Fibroblast of upper back skin (primary cell): ENCODE measurements at places on chromosomes 16 and 17.

GRCh38 chr16:86398622-86399021 is 111.7 kb upstream of the FOXF1 start:
- DNase-seq = peak; percentile 66

DNA sequence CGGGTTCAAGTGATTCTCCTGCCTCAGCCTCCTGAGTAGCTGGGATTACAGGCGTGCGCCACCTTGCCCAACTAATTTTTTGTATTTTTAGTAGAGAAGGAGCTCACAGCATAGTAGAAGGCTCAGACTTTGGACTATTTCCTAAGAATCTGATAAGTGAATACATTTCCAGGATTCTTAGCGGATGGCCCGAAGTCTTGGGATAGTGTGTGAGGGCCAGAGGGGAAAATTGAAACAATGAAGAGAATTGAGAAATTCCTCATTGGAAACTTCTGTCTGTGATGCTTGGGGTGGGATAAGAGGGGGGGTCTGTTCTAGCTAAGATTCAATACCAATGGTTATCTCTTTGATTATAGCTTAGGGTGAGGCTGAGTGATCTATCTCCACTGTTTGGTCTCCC is 183.3 kb downstream of the MSI2 start:
- DNase-seq = no peak

- DNase-seq = no peak
These were observed 1.4 kb downstream of the AOC3 start for GRCh38 chr17:42852351-42852750.

DNA sequence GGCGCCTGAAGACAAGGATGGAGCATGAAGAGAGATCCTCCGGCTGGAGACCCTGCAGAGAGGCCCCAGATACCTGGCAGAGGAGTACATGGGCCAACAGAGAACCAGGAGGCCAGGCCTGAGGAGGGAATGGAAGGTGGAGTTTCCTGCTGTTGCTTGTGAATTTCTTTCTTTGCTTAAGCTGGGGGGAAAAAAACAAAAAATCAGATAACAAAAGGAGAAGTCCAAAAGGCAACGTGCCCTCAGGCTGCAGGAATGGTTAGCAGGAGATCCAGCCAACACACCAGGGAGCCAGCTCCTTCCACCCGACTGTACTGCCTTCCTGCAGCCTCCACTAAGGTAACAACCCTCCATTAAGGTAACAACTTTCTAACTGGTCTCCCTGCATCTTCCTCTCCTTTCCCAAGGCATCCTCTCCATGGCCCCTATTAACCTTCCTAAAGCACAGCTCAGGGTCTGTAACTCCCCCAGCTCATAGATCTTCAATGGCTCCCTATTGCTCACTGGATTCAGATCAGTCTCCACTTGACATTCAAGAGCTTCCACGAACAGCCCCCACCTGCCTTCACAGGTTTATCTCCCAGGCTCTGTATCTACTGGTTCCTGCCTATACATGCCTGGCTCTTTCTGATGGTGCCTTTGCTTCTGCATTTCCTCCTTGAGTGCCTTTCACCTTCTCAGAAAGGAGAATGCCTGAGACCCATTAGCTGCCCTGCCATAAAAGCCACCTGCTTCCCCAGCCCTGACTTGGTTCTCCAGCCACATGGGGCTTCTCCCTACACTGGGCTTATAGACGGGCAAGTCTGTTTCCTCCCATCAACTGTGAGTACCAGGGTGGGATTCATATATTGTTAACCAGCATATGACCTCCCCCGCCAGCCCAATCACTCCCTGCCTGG is 725 bp upstream of the ARL5C start:
- DNase-seq = no peak

DNA sequence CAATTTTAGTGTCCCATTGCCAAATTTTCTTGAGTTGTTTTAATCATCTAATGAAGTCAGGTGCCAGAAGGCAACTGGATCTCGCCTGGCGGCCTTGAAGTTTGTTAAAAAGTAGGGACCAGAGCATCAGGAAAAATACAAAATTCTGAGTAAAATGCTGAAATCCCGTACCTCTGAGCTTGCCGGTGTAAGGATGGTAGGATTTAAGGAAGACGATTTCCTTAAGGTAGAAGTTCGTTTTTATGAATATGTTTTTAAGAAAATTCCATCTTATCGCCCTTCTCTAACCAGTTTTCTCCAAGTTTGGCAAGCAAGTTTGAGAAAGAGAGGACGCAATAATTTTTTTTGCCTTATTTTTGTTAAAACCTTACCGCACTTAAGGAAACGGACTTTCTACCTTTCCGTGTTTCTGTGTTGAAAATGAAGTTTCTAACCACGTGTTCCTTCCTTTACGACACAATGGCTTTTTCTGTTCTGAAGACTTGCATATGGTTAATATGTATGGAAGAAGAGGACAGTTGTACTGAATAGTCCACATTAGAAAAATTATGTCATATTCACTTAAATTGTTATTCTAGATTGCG is 748 bp downstream of the ATF7IP2 start:
- peak; percentile 4 for DNase-seq

- peak; percentile 74 for DNase-seq
These were observed 43.2 kb downstream of the MYH3 start for GRCh38 chr17:10613775-10614513.

- DNase-seq = peak; percentile 3
These were observed 1.7 kb upstream of the NLRC3 start for GRCh38 chr16:3578610-3579551.

DNA sequence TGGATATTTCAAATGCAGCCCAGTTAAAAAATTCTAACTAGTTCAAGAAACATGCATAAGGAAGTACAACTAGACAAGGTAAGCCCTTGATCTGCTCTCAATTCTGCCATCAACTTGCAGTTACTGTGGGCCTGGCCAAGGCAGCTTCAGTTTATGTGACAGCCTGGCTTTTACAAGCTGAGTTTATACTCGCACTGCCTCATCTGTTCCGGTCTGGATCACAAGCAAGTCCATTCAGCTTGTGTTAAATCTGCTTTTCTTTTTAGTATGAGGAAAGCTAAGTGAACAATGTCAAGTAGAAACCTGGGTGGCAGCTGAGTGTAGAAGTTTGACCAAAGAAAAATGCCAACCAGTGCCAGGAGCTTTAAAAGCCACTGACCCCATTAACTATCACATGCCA is 76.6 kb upstream of the CORO6 start:
- DNase-seq = no peak

GRCh38 chr16:29987371-29988085 is 7.9 kb downstream of the HIRIP3 start:
- DNase-seq = no peak

DNA sequence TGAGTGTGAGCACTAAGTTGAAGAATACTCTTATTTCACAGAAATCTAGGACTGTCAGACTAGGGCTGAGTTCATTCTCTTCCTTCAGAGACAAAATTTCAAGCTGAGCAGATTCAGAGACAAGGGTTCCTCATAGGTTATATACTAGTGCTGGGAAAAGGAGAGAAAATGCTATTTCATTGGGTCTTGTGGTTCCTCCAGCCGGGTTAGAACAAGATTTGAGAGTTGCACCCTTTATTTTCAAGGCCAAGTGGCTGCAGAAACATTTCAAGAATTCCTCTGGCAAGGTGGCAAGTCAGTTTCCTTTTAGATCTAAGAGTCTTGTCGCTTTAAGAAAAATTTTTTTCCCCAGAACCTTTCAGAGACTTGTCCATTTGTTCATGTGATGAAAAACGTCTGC is 6.8 kb downstream of the THUMPD1 start:
- DNase-seq = no peak

- DNase-seq = peak; percentile 15
These were observed 221.5 kb upstream of the SOX9 start for GRCh38 chr17:71899317-71899716.

- no peak for DNase-seq
These were observed 66.1 kb downstream of the C16orf78 start for GRCh38 chr16:49439676-49440075.

DNA sequence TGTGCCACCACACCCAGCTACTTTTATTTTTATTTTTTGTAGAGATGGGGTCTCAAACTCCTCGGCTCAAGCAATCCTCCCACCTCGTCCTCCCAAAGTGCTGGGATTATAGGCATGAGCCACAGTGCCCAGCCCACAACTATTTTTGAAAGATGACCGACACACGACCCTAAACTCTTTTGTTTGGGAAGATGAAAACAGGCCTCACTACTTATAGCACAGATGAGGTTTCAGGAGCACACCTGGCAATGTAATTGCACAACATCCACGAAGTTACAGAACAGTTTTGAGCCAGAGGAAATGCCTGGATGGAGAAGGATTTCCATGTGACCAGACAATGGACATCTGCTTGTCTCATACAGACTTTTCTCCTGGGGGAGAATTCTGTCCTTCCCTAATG is 43.4 kb upstream of the PRSS54 start:
- no peak for DNase-seq
